HuH-7.5 (cell line): ENCODE measurements at places on chromosomes 11 and 22.

DNA sequence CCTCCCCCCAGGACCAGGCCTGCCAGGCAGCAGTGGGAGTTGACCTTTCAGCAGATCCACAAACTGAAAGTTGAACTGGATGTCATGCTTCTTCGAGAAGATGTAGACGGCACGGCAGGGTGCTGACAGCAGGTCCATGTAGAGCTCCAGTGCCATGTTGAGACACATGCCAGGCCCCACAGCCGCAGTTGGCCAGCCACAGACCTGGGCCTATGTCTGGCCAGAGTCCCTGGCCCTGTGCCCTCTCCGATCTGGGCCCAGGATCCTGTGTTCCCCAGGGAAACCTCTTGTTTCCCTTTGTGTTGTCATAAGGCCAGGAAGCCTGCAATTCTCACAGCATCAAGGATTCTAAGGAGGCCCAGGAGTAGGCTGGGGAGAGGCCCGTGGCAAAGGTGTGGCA, at the start of gene GSTT4:
Gene GSTT4, minus strand, starts transcription at position 253 of the 400 bp plus-strand sequence. Its CDS starts 97 bp downstream, at position 156.
- no peak for DNase-seq

GRCh38 chr11:28077521-28077920, 30.4 kb downstream of the KIF18A start:
- no peak for DNase-seq

GRCh38 chr11:102591160-102591718, 33.9 kb downstream of the MMP20 start:
- no peak for DNase-seq

GRCh38 chr11:60821827-60822599, 19.9 kb upstream of the CCDC86 start:
- DNase-seq: no peak

DNA sequence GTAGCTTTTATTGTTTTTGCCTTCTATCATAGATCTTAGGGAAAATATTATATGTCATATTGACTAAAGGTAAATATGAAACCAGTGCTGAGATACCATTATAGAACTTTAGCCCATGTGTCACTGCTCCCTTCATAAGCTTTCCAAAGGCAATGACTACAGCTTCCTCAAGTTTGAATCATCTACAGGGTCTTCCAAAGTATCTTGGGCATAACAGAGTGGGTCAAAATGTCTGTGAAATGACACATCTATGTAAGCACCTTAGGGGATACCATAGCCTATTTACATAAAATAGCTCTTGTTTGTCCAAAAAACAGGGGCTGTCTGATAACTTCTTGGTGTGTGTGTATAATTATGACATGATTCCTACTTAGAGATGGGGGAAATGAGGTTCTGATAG, 52.5 kb downstream of the RELT start:
- no peak for DNase-seq

- no peak for DNase-seq
These were observed 399.2 kb upstream of the NARS2 start for GRCh38 chr11:78973876-78974275.

DNA sequence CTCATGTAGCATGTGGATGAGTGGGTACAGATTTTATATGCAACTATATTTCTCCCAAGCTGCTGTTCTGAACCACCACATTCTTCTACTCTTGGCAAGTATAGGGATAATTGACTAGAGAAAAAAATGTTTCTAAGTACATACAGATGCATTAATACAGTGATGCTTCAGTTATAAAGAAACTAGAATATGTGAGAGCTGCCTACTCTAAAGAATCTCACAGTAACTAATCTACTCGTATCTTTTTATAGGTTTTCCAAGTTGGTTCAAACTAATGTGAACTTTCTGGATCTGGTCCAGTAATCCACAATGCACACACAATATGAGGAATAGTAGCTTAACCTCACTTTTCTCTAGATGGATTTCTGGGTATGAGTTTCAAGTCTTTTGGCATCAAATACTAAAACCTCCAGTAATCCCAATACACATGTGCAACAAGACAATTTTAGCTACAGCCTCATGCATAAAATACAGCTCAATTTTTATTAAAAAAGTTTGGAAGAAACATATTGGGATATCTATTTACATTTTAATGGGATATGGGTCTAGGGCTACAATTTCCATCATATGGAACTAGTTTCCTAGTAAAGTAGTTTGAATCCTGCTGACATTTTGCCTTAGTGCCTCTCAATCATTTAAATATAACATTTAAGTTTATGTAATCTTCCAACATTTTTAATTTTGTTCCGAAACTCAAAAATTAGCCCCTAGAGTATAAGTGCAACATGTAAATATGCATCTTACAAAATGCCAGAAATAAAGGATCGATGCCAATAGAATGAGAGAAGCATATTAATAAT, 2209.7 kb downstream of the LRRC4C start:
- DNase-seq: no peak

GRCh38 chr22:31075961-31076360, 5.2 kb upstream of the SMTN start:
- no peak for DNase-seq

DNA sequence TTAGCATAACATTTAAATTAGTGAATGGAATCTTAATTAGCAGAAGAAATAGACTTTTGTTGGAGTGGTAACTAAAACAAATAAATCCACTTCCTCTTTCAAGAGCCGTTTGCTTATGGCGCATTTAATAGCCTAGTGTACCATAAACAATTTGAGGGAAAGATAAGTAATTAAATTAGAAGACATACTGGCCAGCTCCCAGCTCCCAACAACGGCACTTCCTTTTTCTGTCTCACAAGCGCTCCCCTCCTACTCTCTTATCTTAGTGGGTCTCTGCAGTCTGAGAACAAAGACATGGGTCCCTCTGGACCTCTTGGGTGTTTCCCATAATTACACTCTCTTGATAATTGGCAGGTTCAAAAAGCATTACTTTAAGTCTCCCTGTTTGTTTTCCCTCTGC, 146.0 kb downstream of the OPCML start:
- DNase-seq: no peak

GRCh38 chr11:116044941-116045340, 540.7 kb upstream of the CADM1 start:
- DNase-seq: no peak

- DNase-seq: no peak
These were observed 40.0 kb upstream of the PRDM11 start for GRCh38 chr11:45106440-45106839.

DNA sequence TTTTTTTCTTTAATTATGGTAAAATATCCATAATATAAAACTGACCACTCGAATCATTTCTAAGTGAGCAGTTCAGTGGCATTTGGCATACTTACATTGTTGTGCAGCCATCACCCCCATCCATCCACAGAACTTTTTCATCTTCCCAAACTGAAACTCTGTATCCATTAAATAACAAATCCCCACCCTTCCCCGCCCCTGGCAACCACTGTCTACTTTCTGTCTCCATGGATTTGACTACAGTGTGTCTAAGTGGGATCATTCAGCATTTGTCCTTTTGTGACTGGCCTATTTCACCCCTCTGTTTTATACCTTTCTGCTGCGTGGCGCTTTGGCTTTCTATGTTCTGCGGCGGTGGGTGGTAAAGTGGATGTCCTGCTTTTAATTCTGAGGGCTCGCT, 49.1 kb downstream of the RTN4R start:
- no peak for DNase-seq

DNA sequence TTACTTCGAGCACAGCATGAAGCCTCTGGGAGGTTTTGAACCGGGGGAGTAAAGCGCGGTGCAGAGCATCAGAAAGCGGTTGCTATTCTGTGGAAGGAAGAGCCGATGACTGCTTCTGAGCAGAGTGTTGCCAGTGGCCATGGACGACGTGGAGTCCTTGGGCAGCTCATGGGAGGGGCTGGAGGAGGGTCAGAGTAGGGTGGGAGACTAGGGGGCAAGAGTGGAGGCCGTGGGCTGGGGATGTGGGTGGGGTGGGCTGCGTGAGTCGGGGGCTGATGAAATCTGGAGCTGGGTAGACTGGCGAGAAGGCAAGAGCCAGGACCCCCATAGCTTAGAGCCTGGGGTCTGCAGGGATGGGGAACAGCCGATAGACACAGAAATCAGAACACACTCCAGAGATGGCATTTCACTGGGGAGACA, 40.2 kb downstream of the TBC1D22A start:
- no peak for DNase-seq

GRCh38 chr11:93100211-93100610, 97.6 kb downstream of the SLC36A4 start:
- no peak for DNase-seq

DNA sequence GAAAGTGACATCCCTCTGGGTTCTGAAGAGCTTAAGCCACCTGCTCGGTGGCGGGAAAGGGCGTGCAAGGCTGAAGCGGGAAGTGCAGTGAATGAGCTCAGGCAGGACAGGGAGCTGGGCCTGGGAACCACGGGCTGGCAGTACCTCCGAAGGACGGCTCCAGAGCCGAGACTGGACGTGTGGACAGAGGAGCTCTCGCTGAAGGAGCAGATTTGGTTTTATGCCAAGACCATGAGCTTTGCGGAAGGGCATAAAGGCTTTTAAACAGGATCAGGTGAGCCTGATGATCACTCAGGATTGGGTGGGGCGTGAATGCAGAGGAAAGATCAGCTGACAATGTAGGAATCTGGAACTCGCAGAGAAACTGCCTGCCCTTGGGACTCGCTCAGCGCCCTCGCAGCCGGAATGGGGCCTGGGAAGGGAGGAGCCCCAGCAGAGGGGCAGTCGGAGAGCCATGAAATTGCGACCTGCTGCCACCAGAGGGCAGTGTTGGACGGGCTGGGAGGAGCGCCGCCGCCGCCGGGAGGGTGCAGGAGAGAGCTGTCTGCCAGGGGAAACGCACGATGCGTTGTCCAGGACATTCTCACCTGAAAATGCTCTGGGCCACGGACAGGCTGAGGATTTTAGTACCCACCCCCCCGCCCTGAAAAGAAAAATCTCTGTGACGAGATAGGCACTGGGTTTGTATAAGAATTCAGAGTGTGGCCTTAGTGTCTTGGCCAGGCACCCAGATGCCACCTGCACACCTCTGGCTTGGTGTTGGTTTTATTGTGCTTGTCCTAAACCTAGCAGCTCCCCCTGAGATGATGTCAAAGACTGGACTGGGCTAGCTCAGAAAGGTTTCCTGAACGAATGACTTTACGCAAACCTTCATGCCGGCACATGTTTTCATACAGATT, 324.4 kb downstream of the NTM start:
- peak; percentile 58 for DNase-seq

- DNase-seq: no peak
These were observed 48.8 kb downstream of the EXT2 start for GRCh38 chr11:44143987-44144909.

DNA sequence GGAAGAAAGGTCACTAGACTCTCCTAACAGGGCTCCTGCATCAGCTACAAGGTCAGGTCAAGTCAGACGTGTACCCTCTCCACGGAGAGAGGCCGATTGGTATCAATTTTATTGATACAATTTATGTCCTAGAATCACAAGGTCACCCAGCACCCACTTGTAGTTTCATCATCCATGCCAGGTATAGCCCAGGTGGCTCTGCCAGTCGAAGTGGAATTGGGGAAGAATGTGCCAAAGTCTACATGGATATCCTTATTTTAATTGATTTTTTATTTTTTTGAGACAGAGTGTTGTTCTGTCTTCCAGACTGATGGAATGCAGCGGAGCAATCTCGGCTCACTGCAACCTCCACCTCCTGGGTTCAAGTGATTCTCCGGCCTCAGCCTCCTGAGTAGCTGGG, 334.1 kb downstream of the SHANK2 start:
- DNase-seq: no peak

DNA sequence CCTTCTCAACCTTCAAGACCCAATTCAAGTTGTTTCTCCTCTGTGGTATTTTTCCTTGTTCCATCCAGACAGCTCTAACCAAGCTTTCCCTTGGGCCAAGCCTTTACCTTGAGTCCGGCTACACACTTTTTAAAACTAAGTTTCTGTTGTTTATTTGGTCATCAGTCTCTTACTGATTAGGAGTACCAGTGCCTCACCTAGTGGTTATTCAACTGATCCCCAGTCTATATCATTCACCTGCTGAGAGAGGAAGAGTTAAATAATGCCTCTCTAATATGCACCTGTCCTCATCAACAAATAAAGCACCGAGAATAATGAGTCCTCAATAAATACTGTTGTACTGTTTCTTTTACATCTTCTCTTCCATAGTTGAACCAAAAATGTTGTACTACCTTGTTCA, 160.8 kb downstream of the MSANTD4 start:
- DNase-seq: no peak

DNA sequence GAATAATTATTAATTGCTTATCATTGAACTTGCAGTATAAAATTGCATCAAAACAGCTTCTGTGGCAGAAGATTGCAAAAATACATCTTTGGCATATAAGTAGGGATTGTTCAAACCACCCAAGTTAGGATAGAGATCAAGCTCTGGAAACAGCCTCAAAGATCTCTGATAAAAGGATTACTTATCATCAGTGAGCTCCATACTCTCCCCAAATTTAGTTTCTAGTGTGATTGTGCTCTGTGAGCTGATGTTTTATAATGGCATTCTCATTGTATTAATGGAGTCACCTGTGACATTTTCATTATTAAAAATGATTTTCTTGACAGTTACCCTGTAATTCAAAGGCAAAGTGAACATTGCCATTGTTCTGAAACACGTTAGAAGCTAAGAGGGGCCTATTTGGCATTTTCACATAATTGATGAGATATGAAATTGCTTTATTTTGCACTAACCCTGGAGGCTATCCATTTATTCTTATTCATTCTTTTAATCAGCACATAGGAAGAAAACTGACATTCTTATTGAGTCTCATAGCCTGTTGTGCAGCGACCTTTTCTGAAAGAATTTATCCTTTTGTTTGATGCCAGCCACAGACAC, 626.3 kb upstream of the ANO5 start:
- no peak for DNase-seq

- DNase-seq: peak; percentile 8
These were observed 36.6 kb downstream of the GAS2 start for GRCh38 chr11:22703040-22703439.

DNA sequence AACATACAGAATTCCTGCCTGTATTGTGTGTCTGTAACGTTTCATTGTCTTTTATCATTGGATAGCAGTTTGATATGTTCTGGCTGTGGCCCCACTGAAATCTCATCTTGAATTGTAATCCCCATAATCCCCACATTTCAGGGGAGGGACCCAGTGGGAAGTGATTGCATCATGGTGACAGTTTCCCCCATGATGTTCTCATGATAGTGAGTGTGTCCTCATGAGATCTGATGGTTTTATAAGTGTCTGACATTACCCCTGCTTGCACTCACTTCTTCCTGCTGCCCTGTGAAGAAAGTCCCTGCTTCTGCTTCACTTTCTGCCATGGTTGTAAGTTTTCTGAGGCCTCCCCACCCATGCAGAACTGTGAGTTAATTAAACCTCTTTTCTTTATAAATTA, 19.6 kb upstream of the MTMR2 start:
- DNase-seq: no peak

- no peak for DNase-seq
These were observed 17.1 kb upstream of the SERPIND1 start for GRCh38 chr22:20756846-20757245.

- DNase-seq: no peak
These were observed 138.5 kb downstream of the NXPE2 start for GRCh38 chr11:114816791-114817190.

GRCh38 chr22:19577422-19577966, 53.3 kb upstream of the CLDN5 start:
- no peak for DNase-seq

GRCh38 chr11:19378814-19379213, 138.1 kb upstream of the E2F8 start:
- no peak for DNase-seq
